ENCODE measurements at places on chromosomes 1 and 21.

GRCh38 chr1:40971966-40972365, 7.5 kb upstream of the CTPS1 start:
- no peak for DNase-seq

GRCh38 chr1:92913093-92913819, 48.0 kb downstream of the DIPK1A start:
- DNase-seq, result no peak

DNA sequence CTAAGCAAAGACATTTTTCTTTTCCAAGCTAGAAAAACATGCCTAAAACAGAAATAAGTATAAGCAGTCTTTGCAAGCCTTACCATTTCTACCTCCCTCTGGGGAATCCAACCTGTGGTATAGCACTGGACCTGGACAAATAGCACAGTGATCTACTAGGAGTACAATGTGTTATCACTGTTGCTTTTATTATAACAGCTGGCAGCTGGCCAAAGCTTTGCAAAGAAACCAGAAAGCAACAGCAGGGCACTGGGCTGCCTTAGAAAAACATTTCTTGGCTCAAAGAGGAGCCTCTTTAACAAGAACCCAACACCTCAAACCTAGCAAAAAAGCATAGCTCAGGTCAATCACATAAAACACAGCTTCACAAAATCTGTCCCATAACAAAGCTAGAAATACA, 294.5 kb upstream of the GREM2 start:
- no peak for DNase-seq

DNA sequence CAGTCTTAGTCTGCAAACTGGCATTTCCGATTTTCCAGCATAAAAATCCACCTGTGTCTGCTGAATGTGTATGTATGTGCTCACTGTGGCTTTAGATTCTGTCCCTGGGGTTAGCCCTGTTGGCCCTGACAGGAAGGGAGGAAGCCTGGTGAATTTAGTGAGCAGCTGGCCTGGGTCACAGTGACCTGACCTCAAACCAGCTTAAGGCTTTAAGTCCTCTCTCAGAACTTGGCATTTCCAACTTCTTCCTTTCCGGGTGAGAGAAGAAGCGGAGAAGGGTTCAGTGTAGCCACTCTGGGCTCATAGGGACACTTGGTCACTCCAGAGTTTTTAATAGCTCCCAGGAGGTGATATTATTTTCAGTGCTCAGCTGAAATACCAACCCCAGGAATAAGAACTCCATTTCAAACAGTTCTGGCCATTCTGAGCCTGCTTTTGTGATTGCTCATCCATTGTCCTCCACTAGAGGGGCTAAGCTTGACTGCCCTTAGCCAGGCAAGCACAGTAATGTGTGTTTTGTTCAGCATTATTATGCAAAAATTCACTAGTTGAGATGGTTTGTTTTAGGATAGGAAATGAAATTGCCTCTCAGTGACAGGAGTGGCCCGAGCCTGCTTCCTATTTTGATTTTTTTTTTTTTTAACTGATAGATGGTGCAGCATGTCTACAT, 2.5 kb upstream of the OLFML3 start:
- DNase-seq, result peak; percentile 54

DNA sequence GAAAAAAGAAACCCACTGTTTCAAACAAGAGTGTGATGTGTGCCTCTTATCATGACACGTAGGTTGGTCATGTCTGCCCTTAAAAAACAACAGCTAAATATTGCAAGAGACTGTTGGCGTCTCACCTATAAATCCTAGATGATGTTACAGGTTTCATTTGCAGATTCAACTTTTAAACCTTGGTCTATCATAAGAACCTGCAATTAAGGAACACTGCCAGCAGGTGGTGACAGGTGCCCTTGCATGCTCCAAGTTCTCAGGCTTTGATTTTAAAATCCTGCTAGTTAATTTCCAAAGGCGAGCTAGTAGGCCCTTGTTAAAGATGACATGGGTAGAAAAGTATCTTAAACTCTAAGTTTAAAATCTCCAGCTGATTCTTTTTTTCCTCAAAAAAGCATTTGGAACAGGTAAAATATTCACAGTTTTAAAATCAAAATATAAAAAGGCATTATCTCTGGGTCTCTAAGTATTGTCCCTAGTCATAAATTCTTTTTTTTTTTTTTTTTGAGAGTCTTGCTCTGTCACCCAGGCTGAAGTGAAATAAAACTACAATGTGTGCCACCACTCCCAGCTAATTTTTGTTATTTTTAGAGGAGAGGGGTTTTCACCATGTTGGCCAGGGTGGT, 39.1 kb downstream of the CLSTN1 start:
- peak; percentile 26 for DNase-seq

DNA sequence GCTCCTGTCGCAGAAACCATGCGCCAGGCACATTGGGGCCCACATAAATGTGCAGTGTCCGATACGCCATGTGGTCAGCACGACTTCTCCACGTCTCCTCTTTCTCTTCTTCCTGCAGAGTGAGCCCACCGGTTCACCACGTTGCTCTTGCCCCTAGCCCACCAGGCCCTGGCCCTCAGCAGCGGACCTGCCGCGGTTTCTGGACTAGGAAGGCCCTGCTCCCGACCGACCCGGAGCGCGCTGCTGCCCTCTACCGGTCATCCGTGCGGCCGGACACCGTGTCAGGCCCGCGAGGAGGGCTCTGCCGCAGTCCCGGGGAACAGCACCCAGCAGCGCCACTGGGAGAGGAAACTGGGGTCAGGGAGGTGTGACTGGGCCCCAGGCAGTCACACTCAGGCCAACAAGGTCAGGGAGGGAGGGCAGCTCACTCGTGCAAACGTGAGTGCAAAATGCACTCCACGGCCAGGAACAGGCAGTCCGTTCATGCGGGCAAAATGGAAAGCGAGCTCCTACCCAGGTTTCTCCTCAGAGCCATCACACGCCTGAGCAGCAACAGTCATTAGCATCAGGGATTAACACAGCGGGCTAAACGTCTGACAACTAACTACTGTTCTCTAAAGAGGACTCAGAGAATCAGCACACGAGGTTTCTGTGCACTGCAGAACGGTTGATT, 13.7 kb downstream of the TLR5 start:
- no peak for DNase-seq

GRCh38 chr1:8342325-8342724, 24.4 kb downstream of the SLC45A1 start:
- no peak for DNase-seq

DNA sequence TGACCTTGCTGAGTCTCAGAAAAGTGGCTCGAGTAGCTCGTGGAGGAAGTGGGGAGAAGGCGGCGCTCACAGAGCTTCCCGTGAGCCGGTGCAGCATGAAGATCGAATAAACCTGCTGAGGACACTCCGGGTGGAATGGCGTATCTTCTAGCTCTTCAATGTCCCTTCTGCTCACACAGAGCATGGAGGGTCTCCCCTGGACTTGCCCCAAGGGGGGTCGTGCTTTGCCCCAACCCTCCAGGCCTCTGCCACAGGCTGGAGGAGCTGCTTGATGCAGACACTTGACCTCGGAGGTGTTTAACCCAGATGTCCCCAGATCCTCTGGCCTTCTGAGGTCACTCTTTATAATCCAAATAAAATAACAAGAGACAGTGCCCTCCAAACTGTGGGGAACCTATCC, 2.2 kb upstream of the KRTAP10-12 start:
- no peak for DNase-seq

- DNase-seq, result no peak
Observed at GRCh38 chr1:162753001-162753658, 37.4 kb upstream of the HSD17B7 start.

- no peak for DNase-seq
Observed at GRCh38 chr1:232519186-232519585, 110.7 kb downstream of the SIPA1L2 start.

GRCh38 chr1:11952455-11953109, 18.1 kb downstream of the PLOD1 start:
- DNase-seq, result no peak

DNA sequence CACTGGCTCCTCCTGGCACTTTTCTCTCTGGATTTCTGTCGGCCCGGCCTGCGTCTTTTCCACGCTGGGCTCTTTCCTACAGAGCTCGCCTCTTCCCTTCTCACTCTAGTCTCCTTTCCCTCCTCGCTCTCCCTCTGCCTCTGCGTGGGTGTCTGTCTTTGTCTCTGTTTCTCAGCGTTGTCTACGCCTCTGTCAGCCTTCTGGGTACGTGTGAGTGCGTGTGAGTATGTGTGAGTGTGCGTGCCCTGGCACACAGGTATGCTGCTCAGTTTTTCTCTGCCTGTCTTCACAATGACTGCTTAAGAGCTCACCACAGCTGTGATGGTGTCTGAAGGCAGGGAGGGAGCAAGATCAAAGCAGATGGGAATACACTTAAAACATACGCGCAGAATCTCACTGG, 77.7 kb downstream of the KIRREL1 start:
- DNase-seq, result no peak

- DNase-seq, result no peak
Observed at GRCh38 chr1:160838888-160839287, 23.8 kb downstream of the CD244 start.

- DNase-seq, result no peak
Observed at GRCh38 chr1:68165665-68166064, 66.7 kb downstream of the WLS start.
